Naive thymus-derived CD4-positive, alpha-beta T cell (primary cell): ENCODE measurements at places on chromosomes 1 and 21. TPM values are rescaled to one million over a fixed set of nuclear protein-coding genes. Genes with fewer than 3 reads are reported as not detected.

HSPB7 gene
- not detected for polyA plus RNA-seq

ACTN2 gene
- not detected for polyA plus RNA-seq

CAPN8 gene
- polyA plus RNA-seq = not detected

DNA sequence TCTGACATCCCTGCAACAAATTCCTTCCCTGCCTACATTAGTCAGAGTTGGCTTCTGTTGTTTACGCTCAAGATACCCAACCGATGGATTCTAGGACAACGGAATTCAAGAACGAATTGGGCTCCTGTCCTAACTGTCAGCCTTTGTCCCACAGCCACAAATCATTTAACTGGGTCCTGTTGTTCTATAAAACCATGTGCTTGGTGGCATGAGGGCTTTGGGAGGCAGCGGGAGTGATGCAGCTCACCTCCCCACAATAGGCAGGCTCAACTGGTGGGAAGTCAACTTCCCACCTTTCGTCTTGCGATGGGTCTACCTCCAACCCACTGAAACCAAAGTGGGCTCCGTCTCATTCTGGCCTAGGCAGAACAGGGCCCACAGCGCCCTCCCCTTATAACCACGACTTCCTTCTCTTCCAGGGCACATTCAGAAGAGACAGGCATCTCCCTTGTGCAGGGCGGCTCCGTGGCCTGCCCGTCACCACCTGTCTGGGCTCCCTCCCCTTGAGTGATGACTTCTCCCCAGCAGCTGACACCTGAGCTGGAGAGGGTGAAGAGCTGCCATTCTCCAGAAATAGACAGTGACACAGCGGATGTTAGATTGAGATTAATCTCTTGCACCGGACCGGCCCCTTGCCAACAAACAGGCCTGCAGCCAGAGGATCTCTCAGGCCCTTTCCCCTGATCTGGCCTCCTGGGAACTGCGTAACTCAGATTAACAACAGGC, 26.5 kb downstream of the LRRC38 start:
- DNase-seq = no peak

GRCh38 chr21:16597753-16598152, 868.0 kb downstream of the USP25 start:
- DNase-seq = no peak

GRCh38 chr1:219414250-219414649, 198.7 kb downstream of the ZC3H11B start:
- DNase-seq = no peak

SLC30A2 gene
- polyA plus RNA-seq = not detected

IFI44L gene
- 1.1 TPM for polyA plus RNA-seq

DNA sequence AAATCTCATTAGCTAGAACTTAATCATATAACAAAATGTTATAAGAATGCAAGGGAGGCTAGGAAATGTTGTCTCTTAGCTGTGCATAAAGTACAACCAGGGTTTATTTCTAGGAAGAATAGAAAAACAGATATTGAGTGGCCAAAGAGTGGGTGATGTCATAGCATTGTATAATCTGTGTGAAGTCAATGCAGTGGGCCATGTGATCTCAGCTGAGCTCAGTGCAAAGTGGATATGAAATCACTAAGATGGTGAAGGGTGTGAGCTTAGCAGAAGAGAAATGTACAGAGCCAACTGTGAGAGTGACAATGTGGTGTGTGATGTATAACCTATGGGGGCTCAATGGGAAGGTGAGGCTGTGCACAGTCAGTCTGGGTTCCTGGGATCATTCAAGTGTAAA, 29.7 kb upstream of the DUSP23 start:
- no peak for DNase-seq

GRCh38 chr1:54984131-54984842, 3.9 kb downstream of the TMEM61 start:
- no peak for DNase-seq

GRCh38 chr1:165635329-165635728, 4.3 kb downstream of the MGST3 start:
- no peak for DNase-seq

LCE1C gene
- not detected for polyA plus RNA-seq
